ENCODE measurements at places on chromosomes 11 and 22.

DNA sequence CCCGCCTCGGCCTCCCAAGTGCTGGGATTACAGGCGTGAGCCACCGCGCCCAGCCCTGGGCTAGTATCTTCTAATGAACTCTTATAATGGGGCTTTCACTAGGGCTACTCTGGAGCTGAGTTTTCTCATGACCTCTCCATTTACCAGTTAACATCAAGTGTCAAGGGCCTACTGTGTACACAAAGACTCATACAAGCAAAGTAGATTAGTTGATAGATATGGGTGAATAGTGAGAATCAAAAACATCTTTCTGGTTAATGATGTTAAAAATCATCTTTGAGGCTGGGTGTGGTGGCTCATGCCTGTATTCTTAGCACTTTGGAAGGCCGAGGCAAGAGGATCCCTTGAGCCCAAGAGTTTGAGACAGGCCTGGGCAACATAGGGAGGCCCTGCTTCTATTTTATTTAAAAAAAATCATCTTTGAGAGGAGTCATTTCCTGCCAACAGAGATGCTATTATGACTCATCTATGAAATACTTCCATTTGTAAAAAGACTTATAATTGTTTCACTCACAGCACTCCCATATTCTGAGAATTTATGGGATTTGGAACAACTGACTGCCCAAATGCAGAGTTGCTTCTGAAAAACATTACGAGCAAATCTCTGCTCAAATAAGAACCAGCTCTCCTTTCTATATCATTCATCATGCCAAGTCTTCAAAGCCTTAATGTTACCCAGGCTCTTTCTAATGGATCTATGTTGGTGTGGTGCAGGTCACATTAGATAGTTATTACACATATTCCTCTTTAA is 57.0 kb downstream of the GDPD4 start:
- DNase-seq: no peak

GRCh38 chr11:19736831-19737230 is 24.2 kb downstream of the NAV2 start:
- DNase-seq: no peak

- no peak for DNase-seq
Measured at GRCh38 chr22:48096851-48097665, 1334.6 kb downstream of the TBC1D22A start.

- DNase-seq: peak; percentile 26
Measured at GRCh38 chr11:116791002-116791812, 472 bp downstream of the APOA5 start.

DNA sequence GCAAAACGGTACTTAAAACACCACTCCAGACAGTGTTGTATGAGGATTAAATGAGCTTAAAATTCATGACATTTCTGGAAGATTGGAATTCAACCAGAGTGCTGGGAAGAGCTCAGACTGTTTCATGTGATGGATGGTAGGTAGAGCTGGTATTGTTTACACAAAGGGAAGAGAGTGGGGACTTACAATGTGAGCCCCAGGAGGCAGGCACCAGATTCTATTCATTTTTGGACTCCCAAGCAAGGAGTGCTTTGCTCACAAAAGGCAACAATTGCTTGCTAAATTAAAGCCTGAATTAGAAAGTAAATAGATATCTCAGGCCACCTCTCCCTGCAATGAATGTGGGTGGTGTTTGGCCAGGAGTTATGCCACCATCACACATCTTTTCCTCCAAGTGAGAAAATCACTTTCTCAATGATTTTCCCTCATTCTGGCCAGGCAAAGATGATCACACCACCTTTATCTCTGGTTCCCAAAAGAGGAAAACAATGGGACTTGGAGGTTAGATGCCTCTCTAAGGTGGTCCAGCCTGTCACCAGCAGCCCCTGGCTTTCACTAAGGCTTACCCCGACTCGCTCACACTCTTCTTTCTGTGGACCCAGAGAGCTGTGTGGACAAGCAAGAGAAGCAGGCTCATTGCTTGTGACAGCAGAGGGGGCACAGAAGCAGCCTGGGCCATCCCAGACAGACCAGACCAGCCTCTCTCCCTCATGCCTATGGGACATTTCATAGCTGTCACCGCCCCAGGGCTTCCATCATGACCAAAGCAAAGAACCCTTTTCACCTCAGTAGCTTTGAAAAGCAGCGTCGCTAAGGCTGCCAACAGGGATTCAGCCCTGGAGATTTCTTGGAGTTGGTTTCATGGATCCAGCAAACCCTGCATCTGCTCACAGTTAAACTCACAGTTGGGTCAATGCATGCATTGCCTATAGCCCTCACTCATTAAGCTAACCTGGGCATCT is 63.5 kb upstream of the DRD2 start:
- DNase-seq: no peak

DNA sequence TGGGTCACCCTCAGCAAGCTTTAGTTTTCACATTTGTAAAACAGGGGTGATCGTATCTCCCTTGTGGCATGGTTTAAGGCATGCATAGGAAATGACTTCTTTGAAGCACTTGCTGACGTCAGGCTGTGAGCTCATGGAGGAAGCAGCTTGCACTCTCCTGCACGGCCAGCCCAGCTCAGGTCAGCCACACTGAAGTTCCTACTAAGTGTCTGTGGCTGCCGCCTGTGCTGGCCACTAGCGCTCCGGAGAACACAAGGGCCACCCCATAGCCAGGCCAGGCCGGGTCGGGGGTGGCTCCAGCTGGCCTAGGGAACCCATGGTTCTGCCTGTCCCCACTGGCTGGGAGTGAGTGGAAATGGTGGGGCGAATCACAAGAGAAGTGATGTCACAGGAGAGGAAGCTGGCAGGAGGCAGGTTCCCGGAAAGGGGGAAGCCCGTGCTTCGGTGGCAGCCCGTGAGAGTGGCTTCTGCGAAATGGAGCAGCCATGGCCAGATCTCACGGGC is 28.2 kb downstream of the KCTD17 start:
- peak; percentile 9 for DNase-seq

- no peak for DNase-seq
Measured at GRCh38 chr11:117239295-117239694, 6.8 kb downstream of the RNF214 start.

- no peak for DNase-seq
Measured at GRCh38 chr11:103281301-103281700, 172.1 kb downstream of the DYNC2H1 start.

- DNase-seq: no peak
Measured at GRCh38 chr22:38167988-38168407, 13.6 kb downstream of the PLA2G6 start.

DNA sequence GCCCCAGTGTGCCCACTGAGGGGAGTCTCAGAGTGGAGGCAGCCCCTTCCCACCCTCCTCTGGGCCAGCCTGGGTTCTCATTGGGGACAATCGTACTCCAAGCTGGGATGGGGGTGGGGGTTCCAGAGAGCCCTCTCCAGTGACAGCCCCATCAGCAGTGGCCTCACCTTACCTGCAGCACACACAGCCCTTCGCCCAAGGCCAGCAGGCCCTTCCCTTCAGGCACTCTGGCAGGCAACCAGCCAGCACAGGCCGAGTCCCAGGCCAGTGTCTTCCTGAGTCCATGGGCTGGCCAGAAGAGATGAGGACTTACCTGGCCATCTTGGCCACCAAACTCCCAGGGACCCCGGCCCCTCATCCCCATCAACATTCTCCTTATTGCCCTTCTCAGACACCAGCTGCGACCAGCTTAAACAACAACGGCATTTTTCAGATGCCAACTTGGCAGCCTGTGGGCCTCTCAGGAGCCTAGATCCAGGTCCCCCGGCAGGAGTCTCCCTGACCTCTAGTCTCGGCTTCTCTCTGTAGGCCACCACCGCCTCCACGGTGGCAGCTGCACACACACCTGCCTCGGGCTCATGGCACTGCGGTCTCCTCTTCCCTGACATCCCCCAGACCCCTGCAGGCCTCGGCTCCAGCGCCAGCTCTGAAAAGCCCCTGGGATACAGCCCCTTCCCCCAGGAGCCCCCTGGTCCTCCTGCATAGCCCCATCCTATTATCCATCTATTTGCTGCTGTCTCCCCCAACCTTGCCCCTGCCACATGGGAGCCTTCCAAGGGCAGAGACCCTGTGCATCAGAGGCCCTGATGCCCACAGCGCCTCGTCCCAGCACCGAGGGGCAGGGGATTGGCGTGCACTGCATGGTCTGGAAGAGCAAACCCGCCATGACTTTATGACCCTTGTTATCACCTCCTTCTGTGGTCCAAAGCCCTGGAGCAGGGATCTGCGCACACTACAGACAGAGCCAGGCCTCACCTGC is 111.2 kb upstream of the FGF3 start:
- no peak for DNase-seq

GRCh38 chr11:95991545-95991944 is 67.6 kb upstream of the MTMR2 start:
- DNase-seq: no peak

GRCh38 chr22:22839570-22840314 is 47.9 kb upstream of the IGLL5 start:
- DNase-seq: no peak

- no peak for DNase-seq
Measured at GRCh38 chr11:111846063-111846462, 25.3 kb downstream of the ALG9 start.

GRCh38 chr11:88909500-88909899 is 156.3 kb downstream of the GRM5 start:
- DNase-seq: no peak
